RPMI8226 (cell line): ENCODE measurements at places on chromosomes 2 and 18.

GRCh38 chr2:168907940-168908662 is 7.0 kb downstream of the G6PC2 start:
- no peak for DNase-seq

DNA sequence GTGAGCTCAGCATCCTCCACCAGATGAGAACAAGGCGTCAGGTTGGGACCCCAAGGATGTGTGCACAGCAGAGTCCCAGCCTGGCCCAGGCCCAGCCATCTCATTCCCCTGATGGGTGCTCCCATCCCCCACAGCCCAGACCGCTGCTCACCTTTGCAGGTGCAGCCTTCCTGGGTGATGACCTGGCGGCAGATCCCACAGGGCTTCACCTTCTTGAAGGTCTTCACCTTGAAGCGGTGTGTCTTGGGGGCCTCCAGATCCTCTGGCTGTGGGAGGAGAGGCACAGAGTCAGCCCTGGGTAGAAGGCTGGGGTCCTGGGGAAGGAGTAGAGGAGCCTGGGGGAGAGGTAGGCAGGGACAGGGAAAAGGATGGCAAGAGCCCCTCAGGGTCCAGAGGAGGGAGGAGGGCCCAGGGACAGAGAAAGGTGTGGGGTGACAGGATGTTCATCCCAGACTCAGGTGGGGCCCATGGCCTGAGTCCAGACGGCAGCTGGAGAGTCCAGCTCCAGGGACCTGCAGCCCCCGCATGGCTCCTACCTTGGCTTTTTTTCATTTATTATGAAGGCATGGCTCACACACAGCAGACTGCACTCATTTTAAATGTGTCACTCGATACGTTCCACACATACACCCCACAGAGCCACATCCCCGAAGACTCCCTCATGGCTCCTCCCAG is 11.9 kb downstream of the TNS1 start:
- DNase-seq: no peak

DNA sequence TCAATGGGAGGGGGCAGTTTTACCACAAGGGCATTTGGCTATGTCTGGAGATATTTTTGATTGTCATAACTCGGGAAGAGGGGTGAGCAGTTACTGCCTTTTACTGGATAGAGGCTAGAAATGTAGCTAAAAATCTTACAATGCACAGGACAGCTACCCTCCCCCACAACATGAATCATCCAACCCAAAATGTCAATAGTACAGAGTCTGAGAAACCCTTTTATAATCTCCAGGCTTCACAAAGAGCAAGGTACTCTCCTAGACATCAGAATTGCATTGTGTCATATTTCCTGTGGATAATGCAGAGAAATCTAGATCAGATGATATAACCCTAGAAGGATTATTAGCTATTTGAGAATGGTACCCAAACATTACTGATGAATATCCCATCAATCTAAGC is 277.1 kb upstream of the NRP2 start:
- no peak for DNase-seq

- no peak for DNase-seq
These were observed 11.2 kb upstream of the WIPF1 start for GRCh38 chr2:174608866-174609214.

- no peak for DNase-seq
These were observed 141.1 kb downstream of the CDH20 start for GRCh38 chr18:61474341-61474740.

- DNase-seq: peak; percentile 77
These were observed 24.6 kb downstream of the MAIP1 start for GRCh38 chr2:199979832-199980628.

GRCh38 chr2:238771218-238771617 is 76.7 kb upstream of the TWIST2 start:
- no peak for DNase-seq

GRCh38 chr2:46364797-46365457 is 67.7 kb downstream of the EPAS1 start:
- DNase-seq: peak; percentile 59
